ENCODE measurements at places on chromosomes 2 and 18.

DNA sequence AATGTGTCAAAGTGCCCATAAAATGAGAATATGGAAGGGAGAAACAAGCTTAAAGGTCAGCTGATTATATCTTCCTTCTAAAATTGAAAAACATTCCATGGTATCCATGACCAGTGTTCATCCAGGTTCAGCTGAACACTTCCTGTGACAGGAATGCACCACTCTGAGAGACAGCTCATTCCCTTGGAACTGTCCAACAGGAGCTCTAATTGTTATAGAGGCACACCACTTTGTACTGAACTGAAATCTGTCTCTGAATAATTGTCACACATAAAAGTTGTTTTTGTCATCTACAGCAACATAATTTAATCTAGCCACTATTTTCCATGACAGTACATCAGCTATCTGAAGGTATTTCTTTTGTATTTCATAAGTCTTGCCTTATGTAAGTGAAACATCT, 195.9 kb upstream of the ZNF804A start:
- DNase-seq = no peak

GRCh38 chr2:189982780-189983394, 79.6 kb downstream of the MSTN start:
- no peak for DNase-seq

GRCh38 chr2:171042253-171042969, 113.4 kb downstream of the GORASP2 start:
- no peak for DNase-seq

DNA sequence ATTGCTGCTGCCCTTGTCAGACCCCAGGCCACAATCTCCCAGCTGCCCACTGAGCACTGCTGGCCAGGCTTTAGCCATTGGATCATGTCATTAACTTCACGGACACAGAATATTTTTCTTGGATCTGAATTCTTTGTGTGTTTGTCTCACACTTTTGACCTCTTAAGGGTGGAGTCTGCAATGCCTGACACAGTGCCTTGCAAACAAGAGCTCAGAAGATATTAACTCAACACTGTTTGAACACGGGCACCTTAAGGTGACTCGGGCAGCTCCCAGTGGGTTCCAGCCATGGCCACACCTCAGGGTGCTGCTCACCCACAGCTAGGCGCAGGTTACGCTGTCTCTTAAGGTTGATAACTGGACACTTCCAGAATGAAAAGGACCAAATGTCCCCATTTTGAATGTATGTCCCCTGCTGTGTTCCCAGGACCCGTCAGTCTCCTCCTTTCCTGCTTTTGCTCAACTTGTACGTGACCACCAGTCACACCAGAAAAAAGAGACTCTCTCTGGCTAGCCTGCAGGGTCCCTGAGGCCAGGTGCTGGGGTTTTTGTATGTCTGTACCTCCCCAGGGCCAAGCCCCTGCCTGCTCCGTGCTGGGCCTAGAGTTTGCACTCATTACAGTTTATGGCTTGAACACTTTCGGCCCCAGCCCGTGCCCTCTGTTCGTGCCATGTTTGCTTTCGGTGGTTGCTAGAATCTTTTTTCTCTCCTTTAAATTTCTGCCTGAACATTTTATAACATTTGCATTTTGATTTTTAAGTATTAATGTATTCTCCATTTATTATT, 33.4 kb upstream of the TMEM131 start:
- DNase-seq = no peak

GRCh38 chr2:29293830-29294438, 178.7 kb downstream of the CLIP4 start:
- no peak for DNase-seq

DNA sequence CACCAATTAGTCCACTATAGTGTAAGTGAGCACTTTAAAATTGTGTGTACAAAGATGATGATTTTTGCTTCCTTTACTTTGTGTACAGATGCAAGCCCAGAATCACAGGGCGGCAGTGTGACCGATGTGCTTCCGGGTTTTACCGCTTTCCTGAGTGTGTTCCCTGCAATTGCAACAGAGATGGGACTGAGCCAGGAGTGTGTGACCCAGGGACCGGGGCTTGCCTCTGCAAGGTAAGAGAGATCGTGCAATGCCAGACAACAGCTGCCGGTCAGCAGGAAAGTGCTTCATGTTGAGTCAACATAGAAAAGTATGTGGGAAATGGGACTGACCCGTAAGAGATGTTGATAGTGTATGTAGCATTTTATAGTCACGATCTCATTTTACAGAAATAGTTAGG, 156.8 kb upstream of the TTC39C start:
- DNase-seq = no peak

DNA sequence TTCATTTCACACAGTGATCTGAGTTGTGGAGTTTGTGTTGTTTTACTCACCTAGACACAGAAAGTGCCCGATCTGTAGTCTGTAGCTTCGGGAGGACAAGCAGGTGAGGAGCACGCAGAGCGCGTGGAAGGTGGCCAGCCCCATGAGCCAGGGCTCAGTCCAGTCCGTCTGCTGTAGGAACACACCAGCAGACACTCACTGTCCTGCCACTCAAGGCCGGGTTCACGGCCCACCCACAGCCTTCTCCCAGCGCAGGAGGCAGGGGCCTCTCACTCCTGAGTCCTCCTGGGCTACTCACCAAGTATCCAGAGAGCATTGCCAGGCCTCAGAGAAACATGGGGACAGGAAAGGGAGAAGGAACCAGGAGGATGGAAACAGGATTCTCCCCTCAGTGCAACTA, 1.7 kb downstream of the TMEM18 start:
- no peak for DNase-seq

DNA sequence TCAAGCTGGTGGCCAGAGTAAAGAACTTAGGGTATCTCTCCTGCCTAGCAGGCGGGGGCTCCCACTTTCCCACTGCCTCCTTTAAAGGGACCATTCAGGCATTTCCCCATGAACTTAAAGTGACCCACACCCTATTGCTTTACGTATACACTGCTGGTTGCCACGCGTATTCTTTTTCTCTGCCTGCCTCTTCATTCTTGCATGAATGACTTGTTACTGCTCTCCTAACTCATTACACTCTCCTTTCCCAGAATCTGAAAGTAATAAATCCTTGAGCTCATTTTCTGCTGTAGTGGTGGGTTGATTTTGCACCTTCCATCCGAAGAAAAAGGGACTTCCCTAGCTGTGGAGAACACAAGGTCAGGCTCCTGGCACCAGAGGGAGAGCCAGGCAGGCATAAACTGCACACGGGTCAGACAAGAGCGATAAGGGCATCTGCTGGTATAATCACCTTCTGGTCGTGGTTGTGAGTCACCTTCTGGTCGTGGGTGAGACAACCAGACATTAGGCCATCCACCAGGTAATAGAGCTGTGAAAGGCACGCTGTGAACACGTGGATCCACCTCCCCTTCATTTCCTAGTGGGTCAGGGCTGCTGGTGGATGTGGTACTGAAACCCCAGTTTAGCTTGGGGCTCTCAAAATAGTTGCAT, 950.3 kb downstream of the SOCS6 start:
- no peak for DNase-seq

DNA sequence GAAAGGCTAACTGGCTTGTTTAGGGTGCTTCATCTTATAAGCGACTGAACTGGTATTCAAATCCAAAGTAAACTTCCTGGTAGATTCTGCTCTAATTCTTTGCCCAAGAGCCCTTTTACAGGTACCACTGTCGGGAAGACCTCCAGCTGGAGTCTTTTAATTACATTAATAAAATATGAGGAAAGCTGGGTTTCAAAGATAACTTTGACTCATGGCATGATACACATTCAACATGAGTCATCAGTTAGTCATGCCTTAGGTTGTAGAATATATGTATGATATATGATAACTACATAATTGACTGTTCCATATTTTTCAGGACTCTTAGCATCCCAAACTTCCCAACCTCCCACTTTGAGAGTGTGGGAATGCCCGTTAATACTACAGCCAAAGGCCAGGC, 32.3 kb downstream of the ZCCHC2 start:
- peak; percentile 12 for DNase-seq

DNA sequence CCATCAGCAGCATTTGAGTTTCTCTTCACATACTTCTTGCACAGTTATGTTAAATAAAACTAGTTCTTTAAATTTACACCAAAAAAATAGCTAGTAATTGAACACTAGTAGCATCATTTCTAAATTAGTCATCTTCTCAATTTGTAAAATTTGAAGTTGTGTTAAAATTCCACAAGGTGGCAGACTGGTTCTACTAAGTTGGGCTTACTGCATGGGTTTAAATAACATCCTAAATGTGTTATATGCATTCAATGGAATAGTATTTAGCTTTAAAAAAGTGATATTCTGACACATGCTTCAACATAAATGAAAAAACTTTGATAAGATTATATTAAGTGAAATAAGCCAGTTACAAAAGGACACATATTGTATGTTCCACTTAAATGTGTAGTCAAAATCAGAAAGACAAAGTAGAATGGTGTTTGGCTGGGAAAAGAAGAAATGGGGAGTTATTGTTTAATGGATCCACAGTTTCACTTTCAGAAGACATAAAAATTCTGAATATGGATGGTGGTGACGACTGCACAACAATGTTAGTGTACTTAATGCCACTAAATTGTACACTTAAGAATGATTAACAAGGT, 28.7 kb upstream of the RPRD1A start:
- DNase-seq = peak; percentile 34

- peak; percentile 71 for DNase-seq
Observed at GRCh38 chr18:62781893-62782292, 66.6 kb downstream of the PHLPP1 start.

Data from HS-27A (cell line).